ENCODE measurements at places on chromosomes 7 and 10.

DNA sequence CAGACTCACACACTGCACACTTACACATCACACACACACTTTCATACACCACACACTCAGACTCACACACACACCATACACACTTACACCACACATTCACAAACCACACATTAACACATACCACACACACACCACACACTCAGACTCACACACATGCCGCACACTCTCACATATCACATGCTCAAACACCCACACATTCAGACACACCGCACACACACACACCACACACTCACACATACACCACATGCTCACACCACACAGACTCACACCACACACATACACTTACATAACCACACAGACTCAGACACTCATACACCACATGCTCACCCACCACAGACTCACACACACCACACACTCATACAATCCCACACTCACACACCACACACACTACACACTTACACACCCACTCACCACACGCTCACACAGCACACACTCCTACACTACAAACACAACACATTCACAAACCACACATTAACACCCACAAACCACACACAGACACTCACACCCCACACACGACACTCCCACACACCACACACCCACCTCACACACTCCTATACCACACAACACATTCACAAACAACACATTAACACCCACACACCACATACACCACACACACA is 125.4 kb downstream of the EVX1 start:
- DNase-seq: no peak

DNA sequence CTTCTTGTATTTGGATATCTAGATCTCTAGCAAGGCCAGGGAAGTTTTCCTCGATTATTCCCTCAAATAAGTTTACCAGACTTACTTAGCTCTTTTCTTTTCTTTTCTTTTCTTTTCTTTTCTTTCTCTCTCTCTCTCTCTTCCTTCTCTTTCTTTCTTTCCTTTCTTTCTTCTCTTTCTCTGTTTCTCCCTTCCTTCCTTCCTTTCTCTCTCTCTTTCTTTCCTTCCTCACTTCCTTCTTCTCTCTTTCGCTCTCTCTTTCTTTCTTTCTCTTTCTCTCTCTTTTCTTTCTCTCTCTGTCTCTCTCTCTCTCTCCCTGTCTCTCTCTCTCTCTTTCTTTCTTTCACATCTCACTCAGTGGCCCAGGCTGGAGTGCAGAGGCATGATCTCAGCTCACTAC is 37.0 kb downstream of the UPP1 start:
- no peak for DNase-seq

DNA sequence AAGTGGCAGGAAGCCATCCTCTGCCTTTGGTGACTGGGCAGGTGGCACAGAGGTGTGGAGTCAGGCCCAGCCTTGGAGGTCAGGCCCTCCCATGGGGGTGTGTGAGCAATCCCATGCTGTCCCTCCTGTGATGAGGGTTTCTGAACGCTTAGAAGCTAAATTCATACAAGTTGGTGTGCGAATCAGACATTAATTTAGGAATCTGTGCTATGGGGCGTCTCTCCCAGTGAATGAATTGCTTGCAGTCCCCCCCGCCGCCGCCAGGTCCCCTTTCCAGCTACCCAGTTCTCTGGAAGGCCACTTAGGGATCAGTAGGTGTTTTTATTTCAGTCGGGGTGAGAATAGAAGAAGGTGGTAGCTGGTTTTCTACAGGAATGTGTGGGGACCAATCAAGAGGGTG is 37.5 kb downstream of the LRRC18 start:
- no peak for DNase-seq

DNA sequence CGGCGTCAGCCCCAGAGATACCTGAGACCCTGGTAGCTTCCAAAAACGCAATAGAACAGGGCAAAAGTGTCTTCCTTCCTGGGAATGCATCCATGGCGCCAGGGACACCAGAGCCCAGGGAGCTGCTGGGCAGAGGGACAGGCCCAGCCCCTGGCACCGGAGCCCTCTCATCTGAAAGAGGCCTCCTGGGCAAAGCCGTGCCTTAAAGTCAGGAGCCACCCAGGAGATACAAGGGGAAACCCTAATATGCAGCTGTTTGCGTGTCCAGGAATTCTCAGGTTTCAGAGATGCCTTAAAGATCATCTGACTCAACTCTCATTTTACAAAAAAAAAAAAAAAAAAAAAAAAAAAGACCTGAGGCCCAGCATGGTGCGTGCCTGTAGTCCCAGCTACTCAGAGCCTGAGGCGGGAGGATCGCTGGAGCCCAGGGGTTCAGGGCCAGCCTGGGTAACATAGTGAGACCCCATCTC is 28.0 kb downstream of the NUDT1 start:
- peak; percentile 31 for DNase-seq

- no peak for DNase-seq
Observed at GRCh38 chr7:79398138-79398749, 55.2 kb downstream of the MAGI2 start.

DNA sequence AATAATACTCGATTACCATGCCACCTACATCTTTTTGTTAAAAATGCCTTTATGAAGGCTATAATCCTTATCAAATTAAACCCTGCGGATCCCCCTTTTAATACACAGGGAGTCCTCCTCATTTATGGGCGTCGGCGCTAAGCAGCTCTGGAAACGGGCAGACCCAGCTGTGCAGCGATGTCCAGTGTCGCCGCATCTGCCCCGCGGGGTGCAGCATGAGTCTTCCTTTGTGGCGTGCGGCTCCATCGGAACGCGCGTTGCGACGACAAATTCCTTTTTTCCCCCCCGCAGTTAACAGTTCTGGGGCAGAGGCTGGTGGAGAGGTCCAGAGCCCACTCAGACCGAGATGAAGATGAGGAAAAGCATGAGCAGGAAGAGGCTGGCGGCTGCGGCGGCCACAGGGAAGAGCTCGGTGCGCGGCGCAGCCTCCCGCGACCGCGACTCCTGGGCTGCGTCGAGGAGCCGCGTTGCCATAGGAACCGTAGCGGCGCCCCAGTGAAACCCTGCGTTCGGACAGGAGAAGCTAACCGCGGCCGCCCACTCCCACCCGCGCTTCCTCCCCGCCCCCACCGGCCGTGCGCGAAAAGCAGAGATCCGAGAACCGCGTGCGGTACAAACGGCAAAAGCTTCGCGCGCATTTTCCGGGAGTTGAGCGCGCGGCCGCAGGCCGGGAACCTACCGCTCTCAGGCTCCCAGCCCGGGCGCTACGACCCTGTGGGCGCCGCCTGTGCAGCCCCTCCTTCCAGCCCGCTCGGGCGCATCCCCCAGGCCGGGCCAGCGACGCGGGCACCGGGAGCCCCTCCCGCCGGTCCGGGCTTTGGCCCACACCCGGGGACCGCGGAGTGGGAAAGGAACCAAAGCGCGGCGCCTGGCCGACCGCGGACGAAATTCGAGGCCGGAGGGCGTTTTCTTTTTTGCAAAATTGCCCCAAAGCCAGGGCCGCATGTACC is 130.6 kb downstream of the SPAG6 start:
- DNase-seq: no peak

DNA sequence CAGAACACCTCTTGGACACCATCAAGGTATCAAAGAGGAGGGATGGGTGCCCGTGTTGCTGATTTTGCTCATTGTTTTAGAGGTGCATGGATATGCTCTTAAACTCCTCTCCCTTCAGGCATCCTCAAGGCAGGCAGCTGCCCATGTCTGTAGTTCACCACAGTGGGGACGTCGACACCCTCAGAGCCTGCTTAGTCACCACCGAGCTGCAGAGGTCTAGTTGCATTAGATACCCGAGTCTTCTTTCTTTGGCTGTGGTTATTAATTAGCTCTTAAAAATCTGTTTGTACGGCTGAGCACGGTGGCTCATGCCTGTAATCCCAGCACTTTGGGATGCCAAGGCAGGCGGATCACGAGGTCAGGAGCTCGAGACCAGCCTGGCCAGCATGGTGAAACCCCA is 24.7 kb upstream of the TSPAN13 start:
- no peak for DNase-seq

DNA sequence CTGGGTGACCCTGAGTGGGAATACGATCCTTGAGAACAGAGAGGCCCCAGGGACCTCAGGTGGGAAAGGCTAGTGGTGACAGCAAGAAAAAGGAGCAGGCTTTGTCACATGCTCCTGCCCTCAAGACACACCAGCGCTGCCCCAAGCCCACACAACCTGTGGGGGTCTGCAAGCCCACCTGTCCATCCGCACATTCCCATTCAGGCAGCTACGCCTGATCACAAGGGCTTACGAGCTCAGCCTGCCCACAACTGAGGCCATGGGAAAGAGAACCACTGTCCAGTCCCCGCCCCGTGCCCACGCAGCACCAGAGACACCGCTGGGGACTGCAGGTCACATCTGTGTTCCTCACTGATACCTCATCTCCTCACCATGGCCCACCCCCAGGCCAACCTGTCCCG is 26.7 kb downstream of the EBF3 start:
- no peak for DNase-seq

DNA sequence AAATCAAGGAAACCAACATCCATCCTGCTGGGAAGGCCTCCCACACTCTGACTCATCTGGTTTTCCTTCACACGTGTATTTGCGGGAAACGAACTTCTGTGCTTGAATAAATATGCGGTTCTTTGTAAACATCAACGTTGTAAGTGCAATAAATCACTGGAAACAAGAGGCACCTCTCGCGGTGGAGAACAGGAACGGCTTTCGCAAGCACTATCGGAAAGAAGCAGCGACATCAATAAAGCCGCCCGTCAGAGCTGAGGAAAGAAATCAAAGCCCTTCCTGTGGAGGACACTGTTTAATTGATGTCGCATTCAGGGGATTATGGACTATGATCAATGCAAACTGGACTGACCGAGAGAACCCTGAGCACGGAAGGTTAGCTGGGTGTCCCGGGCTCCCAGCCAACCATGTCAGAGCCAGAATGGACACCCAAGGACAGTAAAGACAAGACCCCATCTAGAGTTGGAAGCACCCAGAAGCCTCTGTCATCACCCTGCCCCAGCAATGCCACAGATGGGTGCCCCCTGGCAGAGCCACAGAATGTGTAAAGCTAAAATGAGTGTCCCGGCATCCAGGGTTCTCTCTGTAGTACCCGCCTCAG is 37.6 kb downstream of the OAT start:
- DNase-seq: peak; percentile 85

- no peak for DNase-seq
Observed at GRCh38 chr7:143376396-143376795, 4.7 kb upstream of the ZYX start.

DNA sequence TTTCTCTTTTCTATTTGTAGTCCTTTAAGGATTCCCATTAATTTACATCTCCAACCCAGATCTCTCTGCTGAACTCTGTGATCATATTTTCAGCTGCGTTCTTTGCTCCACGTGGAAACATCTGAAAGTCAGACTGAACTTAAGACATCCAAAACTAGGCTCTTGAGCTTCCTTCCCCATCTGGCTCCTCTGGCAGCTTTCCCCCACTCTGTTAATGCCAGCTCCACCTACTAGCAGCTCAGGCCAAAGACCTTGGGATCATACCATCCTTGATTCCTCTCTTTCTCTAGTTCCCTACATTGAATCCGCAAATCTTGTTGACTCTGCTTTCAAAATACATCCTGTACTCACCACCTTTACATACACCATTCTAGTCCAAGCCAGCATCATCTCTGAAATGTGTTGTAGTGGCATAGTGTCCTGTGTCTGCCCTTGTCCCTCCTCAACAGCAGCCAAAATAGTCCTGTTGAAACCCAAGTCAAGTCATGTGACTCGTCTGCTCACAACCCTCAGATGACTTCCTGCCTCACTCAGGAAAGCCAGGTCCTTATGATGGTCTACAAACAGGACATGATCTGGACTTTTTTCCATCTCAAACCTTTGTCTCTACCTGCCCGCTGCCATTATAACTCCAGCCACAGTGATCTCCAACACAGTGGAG is 7.0 kb downstream of the REEP3 start:
- no peak for DNase-seq

- no peak for DNase-seq
Observed at GRCh38 chr7:31419505-31420055, 79.1 kb upstream of the NEUROD6 start.

DNA sequence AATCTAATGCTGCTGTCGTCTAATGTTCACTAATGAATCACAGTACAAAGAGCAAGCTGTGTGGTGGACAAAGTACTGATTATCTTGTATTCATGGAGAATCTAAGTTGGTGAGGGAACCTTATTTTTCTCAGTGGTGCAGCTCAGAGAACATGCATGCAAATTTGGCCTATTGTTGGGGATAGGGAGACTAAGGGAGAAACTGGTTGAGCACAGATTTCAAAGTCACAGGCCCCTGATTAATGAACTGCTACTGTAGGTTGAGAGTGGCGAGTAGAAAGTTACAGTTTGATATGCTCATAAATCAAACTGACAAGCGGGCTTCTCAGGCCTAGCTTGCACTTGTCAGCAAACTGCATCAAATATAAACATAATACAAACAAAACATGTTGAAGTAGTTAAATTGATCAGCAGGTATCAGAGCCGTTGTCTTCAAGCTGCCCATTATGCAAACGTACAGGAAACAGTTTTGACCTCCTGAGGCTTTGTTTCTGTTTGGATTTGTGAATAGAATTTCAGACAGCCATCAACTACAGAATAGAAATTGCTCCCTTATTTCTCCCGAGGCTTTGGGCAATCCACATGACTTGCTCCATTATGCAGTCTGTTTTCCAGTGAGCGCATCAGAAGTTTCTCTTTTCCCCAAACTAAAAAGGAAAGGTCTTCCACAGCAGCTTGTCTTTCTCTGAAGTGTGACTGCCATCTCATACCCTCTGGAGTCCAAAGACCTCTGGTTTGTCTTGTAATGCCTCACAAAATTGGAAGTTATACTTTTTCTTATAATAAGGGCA is 215.8 kb downstream of the FOXP2 start:
- DNase-seq: no peak

Data from MCF 10A (cell line).